ENCODE measurements at places on chromosomes 12 and 14.

DNA sequence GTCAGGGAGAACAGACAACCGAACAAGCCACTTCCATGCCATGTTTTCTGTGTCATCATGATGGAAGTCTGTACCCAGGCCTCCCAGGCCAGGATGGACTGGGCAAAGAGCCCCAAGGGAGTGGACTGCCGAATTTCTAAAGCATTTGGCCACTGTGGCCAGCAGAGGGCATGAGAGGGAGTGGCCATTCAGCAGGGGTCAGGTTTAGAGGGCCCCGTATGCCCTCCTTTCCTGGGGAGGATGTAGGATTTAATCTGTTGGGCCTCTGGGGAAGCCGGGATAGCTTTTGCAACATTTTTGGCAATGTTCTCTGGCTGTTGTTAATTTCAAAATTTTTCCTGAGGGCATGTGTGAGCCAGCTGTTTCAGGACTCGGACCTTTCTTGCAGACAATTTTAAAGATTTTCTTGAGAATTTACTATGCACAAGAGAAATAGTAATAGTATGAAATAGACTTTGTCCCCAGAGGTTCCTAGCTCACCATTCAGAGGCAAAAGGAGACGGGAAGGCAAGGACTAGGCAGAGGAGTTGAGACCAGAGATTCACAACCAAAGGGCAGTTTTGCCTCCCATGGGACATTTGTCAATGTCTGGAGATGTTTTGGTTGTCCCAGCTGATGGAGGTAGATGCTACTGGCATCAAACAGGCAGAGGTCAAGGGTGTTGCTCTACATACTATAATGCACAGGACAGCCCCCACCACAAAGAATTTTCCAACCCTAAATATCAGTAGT is 18.0 kb downstream of the ACACB start:
- no peak for DNase-seq

DNA sequence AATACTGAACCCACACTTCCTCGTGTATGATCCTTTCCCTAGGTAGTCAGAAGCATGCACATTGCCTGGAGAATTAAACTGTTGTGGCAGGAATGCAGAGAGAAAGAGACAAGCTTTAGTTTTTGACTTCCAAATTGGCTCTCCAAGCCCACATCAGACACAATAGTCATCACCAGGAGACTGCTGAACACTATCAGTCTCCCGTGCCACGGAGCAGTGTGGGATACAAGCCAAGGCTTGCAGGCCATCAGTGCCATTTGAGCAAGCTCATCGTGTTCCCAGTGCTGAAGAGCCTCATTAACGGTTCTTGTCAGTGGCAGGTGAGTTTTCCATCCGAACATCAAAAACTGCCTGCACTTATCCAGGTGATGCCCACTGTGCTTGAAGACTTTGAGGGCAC is 410.8 kb downstream of the NAV3 start:
- DNase-seq: no peak

- DNase-seq: peak; percentile 5
Observed at GRCh38 chr14:21852061-21852664, 178.5 kb upstream of the OR4E1 start.

GRCh38 chr14:81289516-81289915 is 68.8 kb upstream of the GTF2A1 start:
- DNase-seq: no peak

- no peak for DNase-seq
Observed at GRCh38 chr12:92533280-92533890, 169.4 kb upstream of the PLEKHG7 start.

DNA sequence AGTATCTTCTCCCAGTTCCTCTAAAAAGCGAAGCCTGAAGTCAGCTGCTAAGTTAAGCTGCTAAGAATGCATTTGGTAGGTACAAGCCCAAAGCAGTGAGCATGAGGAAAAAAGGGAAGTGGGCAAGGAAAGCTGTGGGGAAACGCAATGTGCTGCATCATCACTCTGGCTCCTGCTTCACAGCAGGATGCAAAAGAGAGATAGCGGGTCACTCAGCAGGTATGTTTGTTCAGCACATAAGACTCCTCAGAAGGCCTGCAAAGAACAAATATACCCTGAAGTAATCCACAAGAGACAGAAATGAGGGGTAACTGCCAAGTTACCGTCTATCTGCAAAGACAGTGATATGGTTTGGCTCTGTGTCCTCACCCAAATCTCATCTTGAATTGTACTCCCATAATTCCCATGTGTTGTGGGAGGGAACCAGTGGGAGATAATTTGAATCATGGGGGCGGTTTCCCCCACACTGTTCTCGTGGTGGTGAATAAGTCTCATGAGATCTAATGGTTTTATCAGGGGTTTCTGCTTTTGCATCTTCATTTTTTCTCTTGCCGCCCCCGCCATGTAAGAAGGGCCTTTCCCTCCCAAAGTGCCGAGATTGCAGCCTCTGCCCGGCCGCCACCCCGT is 127.4 kb upstream of the EGLN3 start:
- DNase-seq: no peak

DNA sequence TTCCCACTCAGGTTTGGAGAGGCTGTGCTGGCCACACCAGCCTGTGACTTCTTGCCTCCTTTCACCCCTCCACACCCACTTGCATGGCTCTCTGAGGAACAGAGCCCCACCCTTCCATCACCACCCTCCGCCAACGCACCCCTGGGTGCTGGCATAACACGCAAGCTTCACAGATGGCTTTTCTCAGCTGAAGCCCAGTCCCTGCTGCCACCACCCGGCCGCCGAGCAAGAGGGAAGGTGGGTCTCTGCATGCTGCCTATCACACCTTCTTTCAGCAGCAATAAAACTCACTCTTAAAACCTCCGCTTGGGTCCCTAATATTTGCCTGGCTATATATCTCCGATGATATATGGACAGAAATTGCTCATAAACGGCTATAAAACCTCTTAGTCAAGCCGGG is 41.6 kb downstream of the SMUG1 start:
- no peak for DNase-seq

DNA sequence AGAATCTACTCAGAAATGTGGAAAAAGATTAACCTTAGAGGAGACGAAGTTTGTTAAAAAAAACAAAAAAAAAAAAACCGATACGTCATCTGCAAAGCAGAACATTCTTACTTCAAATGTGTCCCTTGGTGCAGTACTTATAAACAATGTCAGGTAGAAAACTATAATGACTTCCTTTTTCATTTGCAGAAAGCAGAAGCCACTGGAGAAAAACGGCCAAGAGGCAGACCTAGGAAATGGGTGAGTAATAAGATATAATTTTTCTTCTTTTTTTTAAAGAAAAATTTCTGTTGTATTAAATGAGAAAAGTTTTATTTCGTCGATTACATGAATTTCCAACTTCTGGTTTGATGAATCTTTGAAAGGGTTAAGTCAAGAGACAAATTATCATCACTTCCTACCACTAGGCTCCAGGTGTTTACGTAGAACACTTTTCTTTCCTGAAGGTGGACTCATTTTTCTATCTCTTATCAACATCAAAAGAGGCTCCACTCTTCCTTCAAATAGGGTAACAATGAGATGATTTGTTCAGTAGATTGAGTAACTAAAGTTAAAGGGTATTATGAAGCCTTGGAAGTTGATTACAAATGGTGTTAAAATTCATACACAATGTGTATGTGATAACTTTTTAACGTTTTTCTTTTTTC is 14.2 kb downstream of the HMGA2 start:
- no peak for DNase-seq

DNA sequence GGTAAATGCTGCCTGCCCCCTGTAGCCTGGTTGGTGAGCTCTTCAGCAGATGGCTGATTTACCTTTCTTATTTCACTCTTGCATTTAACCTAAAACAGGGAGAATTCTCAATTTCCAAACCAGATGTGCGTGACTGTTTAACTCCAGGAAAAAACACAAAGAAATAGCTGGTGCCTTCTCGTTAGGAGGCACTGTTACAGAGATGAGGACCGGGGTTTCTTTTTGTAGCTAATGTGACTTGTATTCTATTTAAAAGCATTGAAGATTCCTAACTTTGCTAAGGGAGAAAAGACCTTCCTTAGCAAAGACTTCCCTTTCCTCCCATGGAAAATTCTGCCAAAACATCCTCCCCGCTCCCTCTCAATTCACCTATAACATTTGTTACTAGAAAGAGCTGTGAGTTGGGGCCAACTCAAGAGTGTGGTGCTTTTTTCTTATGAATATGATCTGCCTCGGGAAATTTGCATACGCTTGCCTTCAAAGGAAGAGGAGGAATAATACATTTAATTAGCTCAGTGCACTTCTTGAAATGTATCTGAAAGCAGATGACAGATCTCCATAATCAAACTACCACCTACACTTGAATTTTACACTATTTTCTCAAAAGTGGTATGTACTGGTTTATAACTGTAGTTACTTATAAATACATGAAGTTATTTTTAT is 102.0 kb upstream of the ARID2 start:
- no peak for DNase-seq

DNA sequence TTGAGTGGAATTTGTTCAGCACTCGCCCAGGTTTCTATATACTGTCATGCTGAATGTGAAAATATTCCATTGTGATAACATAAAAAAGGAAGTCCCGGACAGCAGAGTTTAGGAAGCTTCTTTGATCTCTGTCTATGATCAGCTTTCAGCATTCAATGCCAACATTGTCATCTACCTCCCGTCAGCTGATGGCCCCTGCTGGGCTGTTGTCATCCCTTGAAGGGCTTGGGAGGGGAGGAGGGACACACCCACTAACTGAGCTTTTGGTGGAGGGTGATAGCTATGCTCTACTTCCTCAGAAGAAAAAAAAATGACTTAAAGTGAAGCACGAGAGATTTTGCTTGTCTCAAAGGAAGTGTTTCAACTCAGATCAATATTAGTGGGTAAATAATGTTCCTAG is 4.7 kb upstream of the KRT77 start:
- no peak for DNase-seq

DNA sequence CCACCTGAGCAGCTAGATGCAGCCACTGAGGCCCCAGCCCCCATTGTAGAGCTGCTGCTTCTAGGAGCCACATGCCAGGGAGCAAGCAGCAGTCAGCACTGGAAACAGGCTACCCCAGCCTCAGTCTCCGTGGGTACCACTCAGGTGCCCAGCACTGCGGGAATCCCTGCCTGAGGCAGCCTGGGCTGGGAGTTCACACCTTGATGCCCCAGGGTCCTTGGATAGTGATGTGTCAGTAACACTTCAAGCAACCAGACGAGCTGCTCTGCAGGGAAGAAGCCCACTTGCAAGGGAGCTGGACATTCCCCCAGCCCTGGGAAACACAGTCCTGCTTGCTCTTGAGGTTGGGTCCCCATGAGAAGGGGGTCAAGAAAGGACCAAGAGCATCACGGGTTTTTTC is 90.7 kb downstream of the ZFP36L1 start:
- DNase-seq: no peak

GRCh38 chr12:20250761-20251160 is 117.6 kb upstream of the PDE3A start:
- no peak for DNase-seq

DNA sequence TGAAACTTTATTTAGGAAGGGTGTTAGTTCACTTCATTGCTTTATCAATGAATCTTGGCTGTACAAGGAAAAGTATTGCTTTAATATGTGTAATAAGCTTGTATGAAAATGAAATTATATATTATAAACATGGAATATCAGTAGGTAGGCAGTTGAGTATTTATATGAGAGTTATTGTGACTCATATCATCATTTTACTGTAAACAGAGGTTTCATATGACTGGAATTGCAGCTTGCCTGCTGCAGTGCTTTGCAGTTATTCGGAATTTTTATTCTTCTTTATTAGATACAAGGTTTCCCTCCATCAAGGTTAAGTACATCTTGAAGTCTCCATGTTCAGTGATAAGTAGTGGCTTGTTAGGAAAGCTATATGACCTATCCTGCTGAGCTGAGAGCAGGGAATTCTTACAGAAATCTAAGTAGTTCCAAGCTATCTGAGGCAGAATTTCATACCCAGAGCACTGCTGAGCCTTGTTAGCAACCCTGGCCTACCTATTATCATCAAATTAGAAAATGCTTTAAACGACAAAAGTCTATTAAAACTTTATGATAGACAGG is 111.2 kb downstream of the MGST1 start:
- DNase-seq: no peak

DNA sequence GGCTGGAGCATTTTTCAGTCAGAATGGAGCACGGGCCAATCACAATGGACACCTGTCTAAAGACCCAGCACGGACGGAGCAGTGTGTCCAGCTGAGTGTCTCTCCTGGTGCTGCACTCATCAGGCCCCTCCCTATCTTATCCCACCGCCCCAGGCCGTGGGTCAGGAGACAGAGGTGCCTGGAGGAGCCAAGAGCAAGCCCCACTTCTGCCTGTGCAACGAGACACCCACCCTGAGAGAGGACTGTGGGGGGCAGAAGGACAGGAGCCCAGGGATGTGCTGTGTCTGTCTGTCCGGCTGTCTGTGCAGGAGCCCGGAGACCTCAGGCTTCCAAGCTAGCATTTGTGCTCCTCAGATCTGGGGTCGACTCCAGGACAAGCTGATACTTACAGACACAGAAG is 69.6 kb upstream of the SFSWAP start:
- no peak for DNase-seq

GRCh38 chr12:41436076-41436475 is 248.0 kb downstream of the PDZRN4 start:
- DNase-seq: no peak

DNA sequence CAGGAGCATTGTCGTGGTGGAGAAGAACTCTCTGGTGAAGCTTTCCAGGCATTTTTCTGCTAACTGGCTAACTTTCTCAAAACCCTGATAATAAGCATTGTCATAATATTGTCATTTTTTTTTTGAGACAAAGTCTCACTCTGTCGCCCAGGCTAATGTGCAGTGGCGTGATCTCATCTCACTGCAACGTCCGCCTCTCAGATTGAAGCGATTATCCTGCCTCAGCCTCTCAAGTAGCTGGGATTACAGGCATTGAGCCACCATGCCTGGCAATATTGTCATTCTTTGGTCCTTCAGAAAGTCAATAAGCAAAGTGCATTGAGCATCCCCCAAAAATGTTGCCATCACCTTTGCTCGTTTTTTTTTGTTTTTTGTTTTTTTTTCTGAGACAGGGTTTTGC is 26.4 kb downstream of the C12orf71 start:
- DNase-seq: no peak

DNA sequence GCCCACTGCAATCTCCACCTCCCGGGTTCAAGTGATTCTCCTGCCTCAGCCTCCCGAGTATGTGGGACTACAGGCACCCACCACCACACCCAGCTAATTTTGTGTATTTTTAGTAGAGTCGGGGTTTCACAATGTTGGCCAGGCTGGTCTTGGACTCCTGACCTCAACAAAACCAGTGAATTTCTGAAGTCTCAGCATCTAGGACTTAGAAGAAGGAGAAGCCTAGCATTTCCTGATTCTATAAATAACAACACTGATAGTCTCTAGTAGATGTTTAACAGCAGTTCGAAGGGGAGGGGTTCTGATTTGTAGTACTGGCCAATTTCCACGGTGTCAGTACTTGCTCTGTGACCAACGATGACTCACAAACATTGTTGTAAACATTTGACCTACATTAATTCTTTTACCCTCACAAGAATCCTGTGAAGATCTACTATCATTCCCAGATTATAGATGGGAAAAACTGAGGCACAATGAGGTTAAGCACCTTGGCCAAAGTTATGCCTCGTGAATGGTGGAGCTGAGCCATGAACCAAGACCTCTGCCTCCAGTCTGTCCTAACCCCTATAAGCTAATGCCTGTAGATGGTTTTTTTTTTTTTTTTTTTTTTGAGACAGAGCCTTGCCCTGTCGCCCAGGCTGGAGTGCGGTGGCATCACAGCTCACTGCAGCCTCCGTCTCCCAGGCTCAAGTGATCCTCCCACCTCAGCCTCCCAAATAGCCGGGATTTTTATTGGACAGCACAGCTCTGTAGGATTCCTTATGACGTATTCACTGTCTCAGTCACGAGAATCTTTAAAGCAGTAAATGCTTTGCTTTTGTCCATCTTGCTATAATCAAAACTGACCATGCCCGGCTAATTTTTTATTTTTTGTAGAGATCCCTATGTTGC is 5.2 kb downstream of the P2RX4 start:
- DNase-seq: no peak

All from muscle of arm (tissue), 14 donors.